Activated CD4-positive, alpha-beta T cell treated with anti-CD3 and anti-CD28 coated beads, Interleukin-2, Interleukin-6, amounts not matched to agents 100 ng/mL and 50 ng/mL, durations not matched to agents 16 hours and 8 hours (primary cell): ENCODE measurements at places on chromosomes 3 and 15.

- no peak for DNase-seq
Observed at GRCh38 chr15:96374499-96374898, 44.0 kb downstream of the NR2F2 start.

- peak; percentile 96 for DNase-seq
Observed at GRCh38 chr15:100596792-100597191, 5.2 kb downstream of the LINS1 start.

DNA sequence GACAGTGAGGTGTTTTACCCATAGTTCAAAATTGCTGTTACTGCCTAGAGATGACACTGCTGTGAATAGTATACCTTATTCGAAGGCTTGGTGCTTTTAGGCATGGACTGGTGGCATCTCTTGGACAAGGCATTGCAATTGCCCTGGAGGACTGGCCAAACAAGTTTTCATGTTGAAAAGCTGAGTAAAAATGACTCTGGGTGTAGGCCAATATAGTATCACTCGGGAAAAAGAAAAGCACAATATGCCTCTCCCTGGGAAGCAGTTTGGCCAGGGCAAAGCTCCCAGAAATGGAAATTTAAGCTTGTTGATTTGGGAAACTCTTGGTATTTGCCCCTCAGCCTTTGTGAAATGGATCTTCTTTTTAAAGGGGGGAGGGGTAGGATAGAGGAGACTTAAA, 54.8 kb downstream of the ZNF609 start:
- no peak for DNase-seq

GRCh38 chr3:7095116-7095515, 234.2 kb downstream of the GRM7 start:
- no peak for DNase-seq

DNA sequence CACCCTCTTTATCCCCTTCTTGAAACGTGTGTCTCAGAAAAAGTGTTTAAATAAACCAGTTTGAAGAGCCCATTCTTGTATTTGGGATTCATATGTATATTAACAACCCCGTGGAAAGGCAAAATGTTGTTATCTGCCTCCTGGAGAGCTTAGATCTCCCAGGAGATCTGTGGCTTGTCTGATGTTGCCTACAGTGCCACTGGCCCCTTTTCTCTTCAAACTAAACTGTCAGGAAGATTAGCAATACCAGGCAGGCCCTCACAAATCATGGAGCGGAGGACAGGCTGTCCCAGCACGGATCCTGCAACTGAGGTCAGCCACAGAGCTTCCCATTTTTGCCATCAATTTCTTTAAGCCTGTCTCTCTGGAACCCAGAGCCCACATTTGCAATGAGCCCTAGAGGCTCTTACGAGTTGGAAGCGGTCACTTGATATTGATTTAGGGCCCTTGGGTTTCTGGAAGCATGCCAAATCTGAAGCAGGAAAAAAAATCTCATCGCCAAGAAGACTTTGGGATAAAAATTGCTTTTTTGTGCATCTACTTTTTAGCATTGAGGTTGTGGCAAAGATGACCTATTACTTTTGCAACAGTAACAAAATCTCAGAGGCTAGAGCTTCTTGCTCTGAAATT, 234.1 kb downstream of the OPA1 start:
- DNase-seq, result no peak

- DNase-seq, result no peak
Observed at GRCh38 chr3:23710555-23710954, 95.2 kb upstream of the UBE2E1 start.

- DNase-seq, result no peak
Observed at GRCh38 chr15:66147440-66147839, 106.1 kb downstream of the MEGF11 start.

DNA sequence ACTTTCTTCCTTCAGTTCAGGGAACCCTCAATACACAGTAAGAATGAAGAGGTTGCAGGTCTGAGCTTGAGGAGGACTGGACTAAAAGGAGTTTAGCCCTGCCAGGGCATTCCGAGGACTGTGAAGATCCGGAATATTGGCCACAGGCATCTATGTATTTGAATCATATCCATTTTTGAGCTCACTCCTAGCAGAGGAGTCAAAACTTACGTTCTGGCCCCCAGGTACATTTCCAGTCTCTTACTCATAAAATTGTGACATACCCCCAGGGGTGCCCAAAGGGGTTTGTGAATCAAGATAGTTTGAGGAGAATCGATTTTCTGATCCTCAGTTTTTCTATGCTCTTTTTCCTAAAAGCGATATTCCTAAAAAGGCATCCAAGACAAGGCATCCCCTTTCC, 27.6 kb upstream of the SRP14 start:
- DNase-seq, result no peak

DNA sequence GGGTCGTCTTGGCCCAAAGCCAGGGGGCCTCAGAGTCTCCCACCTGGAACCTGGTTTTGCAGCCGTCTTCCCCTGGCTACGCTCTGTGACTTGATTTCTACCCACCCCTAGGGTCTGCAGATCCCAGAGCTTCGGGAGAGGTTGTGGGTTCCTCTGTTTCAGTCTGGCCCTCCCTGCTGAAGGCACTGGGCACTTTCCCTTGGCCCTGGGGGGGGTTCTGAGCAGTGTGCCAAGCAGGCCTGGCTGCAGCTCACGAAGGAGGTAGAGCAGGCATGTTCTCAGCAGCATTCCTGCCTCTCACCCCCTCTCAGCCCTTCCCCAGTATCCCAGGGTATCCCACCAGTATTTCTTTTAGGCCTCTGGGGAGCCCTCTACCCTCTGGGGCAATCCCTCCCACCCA, 99.0 kb downstream of the TMEM266 start:
- no peak for DNase-seq

GRCh38 chr15:83289160-83289559, 4.7 kb upstream of the BNC1 start:
- no peak for DNase-seq

GRCh38 chr3:192237992-192238608, 489.2 kb downstream of the FGF12 start:
- no peak for DNase-seq

DNA sequence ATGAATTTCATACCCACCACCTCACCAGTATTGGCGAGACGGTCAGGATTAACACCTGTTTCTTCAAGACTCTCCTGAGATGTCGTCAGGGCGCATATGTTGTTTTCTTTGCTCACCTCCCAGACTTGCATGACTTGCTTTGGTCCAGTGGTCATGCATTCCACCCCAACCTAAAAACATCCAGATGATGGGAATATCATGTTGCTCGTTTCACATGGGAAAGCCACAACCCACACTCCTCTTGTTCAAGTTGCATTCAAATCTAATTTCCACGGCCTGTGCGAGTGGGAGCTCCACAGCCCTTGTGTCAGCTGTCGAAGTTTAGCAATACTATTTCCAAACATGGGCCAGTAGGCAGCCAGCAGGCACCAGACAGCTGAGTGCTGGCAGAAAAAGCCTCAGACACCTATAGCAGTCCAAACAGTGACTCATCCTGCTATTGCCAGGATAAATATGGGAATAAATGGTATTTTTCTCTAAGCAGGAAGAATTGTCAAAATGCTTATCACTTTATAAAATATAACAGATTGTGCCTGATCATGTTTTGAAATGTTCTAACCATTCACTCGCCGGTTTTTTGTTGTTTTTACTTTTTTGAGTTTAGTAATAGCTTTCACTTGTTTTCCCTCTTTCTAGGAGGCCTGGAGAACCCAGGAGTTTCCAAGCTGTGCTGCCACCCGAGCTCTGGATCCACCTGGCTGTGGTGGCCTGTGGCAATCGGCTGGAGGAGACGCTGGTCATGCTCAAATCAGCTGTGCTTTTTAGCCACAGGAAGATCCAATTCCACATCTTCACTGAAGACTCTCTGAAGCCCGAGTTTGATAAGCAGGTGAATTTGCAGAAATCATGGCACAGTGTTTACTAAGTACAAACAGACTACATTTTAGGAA, 20.1 kb downstream of the GXYLT2 start:
- DNase-seq, result no peak

GRCh38 chr3:105773291-105773690, 95.5 kb downstream of the CBLB start:
- peak; percentile 39 for DNase-seq
